ENCODE measurements at places on chromosomes 1 and 21.

GRCh38 chr1:67723620-67724019 is 38.6 kb downstream of the GADD45A start:
- no peak for DNase-seq
- no peaks in the 10 kb centered on the region for H3K36me3 ChIP-seq
- H3K27me3 ChIP-seq, result no peaks in the 10 kb centered on the region
- peaks cover 5% of the 10 kb centered on the region for H3K4me1 ChIP-seq

- no peak for DNase-seq
- peaks cover 19% of the 10 kb centered on the region for H3K4me1 ChIP-seq
- no peaks in the 10 kb centered on the region for H3K27me3 ChIP-seq
- H3K27ac ChIP-seq, result no peak overlapping the region
Measured at GRCh38 chr1:198171667-198172540, 15.1 kb downstream of the NEK7 start.

DNA sequence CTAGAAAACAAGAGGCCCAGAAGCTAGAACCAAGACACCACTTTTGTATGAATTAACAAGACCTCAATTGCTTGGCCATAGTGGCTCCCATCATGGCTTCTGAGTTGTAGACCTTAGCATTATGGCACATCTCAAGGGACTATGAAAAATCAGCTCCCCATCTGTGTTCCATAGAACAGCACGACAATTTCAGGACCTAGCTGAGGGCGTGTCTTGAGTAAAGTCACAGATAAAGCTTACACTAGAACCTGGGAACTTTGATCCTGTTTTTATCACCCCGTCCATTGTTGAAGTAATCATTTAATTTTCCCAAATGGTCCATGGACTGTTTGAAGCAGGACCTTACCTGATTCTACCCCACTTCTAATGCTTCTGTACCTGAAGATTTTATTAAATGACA is 44.8 kb downstream of the RUNX1 start:
- peaks cover 67% of the 10 kb centered on the region for H3K4me1 ChIP-seq
- peaks cover 48% of the 10 kb centered on the region for H3K36me3 ChIP-seq
- H3K27me3 ChIP-seq, result no peaks in the 10 kb centered on the region
- no peak overlapping the region for H3K4me3 ChIP-seq
- no peak overlapping the region for H3K27ac ChIP-seq
- DNase-seq, result no peak

- no peak overlapping the region for H3K27ac ChIP-seq
- no peaks in the 10 kb centered on the region for H3K36me3 ChIP-seq
- H3K4me1 ChIP-seq, result no peaks in the 10 kb centered on the region
- DNase-seq, result no peak
Measured at GRCh38 chr1:21775550-21775914, 7.4 kb downstream of the USP48 start.

DNA sequence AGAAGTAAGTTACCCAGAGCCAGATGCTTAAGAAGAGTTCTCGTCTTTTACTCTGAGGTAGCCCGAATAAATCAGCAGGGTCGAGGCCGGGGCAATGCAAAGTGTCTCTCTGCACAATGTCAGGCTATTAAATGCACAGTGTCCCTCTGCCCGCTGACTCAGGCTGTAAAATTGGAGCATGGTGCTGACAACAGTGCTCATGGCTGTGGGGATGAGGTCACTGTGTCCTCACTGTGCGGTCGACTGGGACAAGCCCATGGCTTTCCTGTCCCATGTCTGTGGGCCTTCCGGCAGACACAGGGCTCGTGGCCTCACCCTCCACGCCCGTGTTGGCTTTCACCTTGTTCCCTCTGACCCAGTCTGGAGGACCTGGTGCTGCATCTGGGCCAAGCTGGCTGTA is 14.6 kb upstream of the SLC2A1 start:
- peaks cover 6% of the 10 kb centered on the region for H3K4me1 ChIP-seq
- H3K36me3 ChIP-seq, result no peaks in the 10 kb centered on the region
- no peak for DNase-seq
- no peak overlapping the region for H3K4me3 ChIP-seq
- no peaks in the 10 kb centered on the region for H3K27me3 ChIP-seq

GRCh38 chr1:242004751-242005495 is 6.0 kb upstream of the MAP1LC3C start:
- H3K27me3 ChIP-seq, result no peaks in the 10 kb centered on the region
- no peak overlapping the region for H3K27ac ChIP-seq
- H3K4me3 ChIP-seq, result no peak overlapping the region
- H3K4me1 ChIP-seq, result no peaks in the 10 kb centered on the region

DNA sequence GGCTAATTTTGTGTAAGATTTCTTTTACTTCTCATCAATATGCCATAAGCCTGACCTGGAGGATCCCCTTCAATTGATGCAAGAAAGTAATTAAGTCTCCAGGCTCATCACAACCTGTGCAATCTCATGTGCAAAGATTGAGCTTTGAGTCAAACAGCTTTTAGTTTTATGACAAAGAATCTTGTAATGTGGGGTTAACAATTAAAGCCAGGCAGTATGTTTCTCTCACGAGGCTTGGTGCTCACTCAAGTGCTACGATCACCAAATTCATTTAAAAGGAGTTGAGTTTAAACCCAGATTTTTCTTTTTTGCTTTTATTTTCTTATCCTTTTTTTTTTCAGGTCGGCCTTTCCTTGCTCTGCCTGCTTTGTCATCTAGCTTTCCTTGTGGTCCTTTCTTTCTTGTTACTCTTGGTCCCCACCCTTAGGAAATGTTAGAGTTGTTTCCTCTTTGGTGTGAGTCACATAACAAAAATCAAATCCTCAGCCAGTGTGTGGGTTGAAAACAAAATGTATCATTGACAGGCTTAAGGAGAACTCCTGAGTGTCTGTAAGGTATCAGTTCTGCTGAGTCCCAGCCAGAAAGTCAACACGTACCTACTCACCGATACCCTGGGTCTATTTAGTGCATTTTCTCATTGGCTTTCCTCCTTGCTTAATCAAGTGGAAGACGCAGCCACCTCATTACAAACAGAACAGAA is 1037.2 kb downstream of the ADGRL2 start:
- no peak overlapping the region for H3K4me3 ChIP-seq
- no peaks in the 10 kb centered on the region for H3K27me3 ChIP-seq
- no peak overlapping the region for H3K27ac ChIP-seq
- no peak for DNase-seq
- H3K36me3 ChIP-seq, result no peaks in the 10 kb centered on the region
- H3K4me1 ChIP-seq, result no peaks in the 10 kb centered on the region

DNA sequence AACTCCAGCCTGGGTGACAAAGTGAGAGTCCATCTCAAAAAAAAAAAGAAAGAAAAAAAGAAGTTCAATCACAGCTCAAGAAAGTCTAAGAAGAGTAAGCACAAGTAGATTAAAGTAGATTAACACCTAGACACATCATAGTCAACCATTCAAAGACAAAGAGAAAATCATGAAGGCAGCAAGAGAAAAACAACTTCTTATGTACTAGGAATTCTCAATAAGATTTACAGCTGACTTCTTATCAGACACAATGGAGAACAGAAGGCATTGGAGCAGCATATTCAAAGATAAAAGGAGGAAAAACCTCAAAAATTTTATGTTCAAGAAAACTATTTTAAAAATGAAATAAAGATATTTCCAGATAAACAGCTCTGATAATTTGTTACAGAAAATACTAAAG is 147.3 kb downstream of the LBR start:
- H3K27me3 ChIP-seq, result no peaks in the 10 kb centered on the region
- no peak overlapping the region for H3K27ac ChIP-seq
- no peaks in the 10 kb centered on the region for H3K4me1 ChIP-seq
- DNase-seq, result no peak

- no peaks in the 10 kb centered on the region for H3K27me3 ChIP-seq
- H3K4me3 ChIP-seq, result no peak overlapping the region
- no peaks in the 10 kb centered on the region for H3K4me1 ChIP-seq
- H3K27ac ChIP-seq, result no peak overlapping the region
Measured at GRCh38 chr21:44686000-44686781, 4.2 kb upstream of the KRTAP12-1 start.

DNA sequence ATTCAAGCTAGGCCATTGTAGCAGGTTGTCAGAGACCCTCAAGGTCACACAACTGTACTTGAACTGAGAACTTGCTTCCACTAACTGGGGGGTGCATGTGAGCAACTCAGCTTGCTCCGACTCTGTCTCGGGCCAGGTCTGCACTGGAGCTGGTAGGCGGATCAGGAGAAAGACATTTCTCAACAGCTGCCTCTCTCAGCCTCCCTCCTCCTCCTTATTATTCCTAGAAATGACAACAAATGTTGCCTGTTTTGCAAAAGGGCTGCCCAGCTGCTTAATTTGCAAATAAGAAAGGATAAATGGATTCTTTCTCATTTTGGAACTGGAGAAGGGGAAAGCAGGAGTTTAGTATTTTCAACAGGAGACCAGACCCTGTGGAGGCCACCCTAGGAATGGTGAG is 140.5 kb downstream of the RHOU start:
- no peak overlapping the region for H3K4me3 ChIP-seq
- no peak for DNase-seq
- no peaks in the 10 kb centered on the region for H3K27me3 ChIP-seq
- H3K4me1 ChIP-seq, result no peaks in the 10 kb centered on the region
- no peak overlapping the region for H3K27ac ChIP-seq
- H3K36me3 ChIP-seq, result no peaks in the 10 kb centered on the region

- no peak overlapping the region for H3K27ac ChIP-seq
- H3K4me3 ChIP-seq, result no peak overlapping the region
- no peaks in the 10 kb centered on the region for H3K27me3 ChIP-seq
Measured at GRCh38 chr21:42763581-42764442, 110.4 kb downstream of the PDE9A start.
